ENCODE measurements at places on chromosomes 2 and 18.
A peak's percentile ranks its signal among the peaks of the same experiment; 100 is the strongest.

- DNase-seq, result no peak
These were observed 54.2 kb upstream of the SEMA4C start for GRCh38 chr2:96923810-96924774.

GRCh38 chr2:215498431-215498830 is 62.6 kb upstream of the FN1 start:
- no peak for DNase-seq

DNA sequence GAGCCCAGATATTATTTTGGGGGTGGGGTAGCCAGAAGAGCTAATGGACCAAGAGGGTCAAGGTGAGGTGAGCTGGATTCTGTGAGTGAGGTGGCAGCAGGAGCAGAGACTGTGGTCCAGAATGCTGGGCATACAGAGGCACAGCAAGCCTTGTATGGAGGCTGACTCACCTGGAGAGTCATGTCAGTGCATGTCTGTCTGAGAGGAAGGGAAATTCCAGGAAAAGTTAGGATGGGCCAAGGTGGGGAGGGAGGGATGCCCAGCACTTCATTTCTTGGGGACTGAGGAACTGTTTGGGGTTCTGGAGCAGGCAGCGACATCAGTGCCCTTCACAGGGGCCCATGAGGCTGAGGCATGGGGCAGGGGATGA is 21.1 kb downstream of the PER2 start:
- no peak for DNase-seq

- DNase-seq, result peak; percentile 71
These were observed 458.0 kb upstream of the HS6ST1 start for GRCh38 chr2:128776461-128777195.

DNA sequence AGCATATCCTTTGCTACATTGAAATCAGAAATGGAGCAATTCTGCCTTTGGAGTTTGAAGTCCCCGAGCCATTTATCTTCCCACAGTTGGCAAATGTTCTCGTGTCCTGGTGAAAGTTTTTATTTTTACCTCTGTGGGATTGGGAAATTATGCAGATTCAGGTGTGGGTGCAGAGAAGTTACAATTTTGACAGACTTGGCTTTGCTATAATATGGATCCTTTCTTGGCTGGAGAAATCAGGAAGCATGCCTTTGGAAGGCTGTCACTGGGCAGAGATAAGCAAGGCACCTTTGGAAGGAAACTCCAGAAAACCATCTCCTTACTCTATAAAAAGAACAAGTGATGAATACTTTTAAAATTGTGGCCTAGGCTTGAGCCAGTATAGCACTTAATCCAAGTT is 278.3 kb downstream of the SETBP1 start:
- DNase-seq, result no peak

- DNase-seq, result no peak
These were observed 21.3 kb downstream of the PSME4 start for GRCh38 chr2:53949457-53949856.

DNA sequence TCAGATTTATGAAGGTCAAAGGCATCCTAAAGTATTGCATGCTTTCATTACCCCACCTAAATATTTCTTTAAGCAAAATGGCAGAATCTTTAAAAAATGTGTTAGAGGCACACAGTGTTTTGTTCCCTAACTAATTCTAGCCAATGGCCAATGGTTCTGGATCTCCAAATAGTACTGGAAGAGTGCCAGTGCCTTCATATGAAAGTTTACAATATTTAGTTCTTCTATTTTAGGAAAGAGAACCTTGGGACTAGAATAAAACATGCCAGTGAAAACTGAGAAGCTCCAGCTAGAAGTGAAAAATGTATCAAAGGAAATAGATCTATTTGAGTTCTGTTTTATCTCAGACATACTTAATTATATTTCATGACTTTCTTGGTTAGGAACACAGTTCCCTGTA is 37.1 kb downstream of the TACR1 start:
- no peak for DNase-seq

GRCh38 chr18:63302636-63303405 is 16.7 kb downstream of the BCL2 start:
- no peak for DNase-seq

DNA sequence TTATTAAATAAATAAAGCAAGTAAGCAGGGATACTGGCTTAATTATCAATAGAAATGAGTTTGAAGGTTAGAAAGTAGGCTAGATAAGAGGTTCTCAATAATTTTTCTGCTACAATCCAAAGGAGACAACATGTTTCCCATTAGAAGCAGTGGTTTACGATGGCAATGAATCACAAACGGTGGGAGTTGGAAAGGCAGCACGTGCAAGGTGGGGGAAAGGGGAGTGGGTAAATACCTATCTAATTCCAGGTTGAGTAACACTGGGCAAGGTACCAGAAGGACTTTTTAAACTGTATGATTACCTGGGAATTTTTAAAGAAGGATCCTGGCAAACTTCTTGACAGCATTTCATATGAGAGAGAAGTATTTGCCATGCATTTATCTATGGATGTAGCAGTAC is 289.9 kb downstream of the NBAS start:
- DNase-seq, result no peak

GRCh38 chr2:8642366-8643068 is 39.3 kb upstream of the ID2 start:
- no peak for DNase-seq

DNA sequence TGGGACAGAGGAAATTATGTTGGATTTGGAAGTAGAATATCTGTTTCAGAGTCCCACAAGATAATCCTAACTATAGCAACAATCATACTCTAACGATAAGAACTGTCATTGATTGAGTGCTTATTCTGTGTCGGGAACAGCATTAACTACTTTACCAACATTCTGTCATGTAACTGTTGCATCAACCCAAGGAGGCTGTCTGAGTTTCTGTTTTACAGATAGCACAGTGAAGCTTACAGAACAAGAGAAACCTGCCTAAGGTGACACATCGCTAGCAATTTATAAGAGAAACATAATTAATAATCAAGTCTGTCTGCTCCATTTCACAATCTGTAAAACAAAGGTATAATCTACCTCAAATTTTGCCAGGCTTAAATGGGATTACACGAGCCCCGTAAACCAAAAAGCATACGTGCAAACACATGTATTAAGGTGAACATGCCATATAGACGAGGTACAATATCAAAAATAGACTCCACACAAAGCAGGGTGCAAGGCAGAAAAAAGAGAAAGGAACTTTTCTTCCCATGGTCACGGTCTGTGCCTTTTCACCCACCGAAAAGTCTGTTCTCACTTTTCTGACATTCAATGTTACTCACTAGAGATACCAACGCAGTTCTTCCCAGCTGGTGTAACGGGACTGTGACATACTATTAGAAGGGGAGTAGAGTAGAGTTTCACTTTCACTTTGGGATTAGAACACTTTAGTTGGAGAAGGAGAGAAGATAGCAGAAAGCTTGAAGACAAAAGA is 37.2 kb upstream of the SLC8A1 start:
- no peak for DNase-seq

GRCh38 chr2:143690235-143690634 is 561.0 kb downstream of the ARHGAP15 start:
- DNase-seq, result no peak

GRCh38 chr18:25275412-25276001 is 76.5 kb downstream of the ZNF521 start:
- no peak for DNase-seq

DNA sequence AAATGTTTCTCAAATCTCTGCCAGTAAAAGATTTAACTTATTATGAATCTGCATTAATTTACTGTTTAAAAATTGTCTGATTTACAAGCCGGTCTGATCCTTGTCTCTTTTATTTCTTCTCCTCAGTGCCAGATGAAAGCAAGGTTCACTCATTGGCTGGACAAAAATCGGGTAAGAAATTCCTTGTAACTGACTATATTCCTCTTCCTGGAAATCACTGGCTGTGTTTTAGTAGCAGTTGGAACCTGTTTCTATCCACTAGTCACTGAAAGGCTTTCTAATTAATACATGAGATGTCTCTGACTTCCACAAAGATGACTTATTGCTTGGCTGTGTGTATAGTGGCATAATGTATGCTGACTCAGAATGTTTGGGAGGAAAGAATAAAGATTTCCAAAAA is 436.6 kb upstream of the NRP2 start:
- DNase-seq, result no peak

Data from vagina (tissue), 2 donors.